ENCODE measurements at places on chromosomes 2 and 18.

GRCh38 chr2:127637725-127638252 is 8.2 kb upstream of the GPR17 start:
- DNase-seq, result peak; percentile 80

- peak; percentile 2 for DNase-seq
Measured at GRCh38 chr2:48278590-48278989, 251.4 kb upstream of the STON1 start.

GRCh38 chr18:3332376-3332775 is 70.4 kb downstream of the MYL12B start:
- peak; percentile 34 for DNase-seq

DNA sequence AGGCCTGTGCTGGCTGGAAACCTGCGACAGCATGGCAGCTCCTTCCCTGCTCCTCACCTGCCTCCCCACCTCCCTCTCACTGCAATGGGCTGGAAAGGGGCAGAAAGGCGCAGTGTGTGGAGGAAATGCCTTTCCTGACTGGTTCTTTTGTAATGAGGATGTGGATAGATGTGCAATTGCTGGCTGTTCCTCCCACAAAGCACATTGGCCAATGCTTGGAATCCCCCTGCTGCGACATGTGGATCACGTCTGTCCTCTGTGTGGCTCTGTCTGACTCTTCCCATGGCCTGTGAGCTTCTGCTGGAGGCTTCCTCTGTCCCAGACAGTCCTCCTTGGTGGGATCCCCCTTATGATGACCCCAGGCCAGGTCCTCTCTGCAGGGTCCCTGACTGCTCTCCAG is 172.5 kb downstream of the NCK2 start:
- DNase-seq, result no peak

- peak; percentile 45 for DNase-seq
Measured at GRCh38 chr18:28183418-28184078, 6.6 kb upstream of the CDH2 start.

DNA sequence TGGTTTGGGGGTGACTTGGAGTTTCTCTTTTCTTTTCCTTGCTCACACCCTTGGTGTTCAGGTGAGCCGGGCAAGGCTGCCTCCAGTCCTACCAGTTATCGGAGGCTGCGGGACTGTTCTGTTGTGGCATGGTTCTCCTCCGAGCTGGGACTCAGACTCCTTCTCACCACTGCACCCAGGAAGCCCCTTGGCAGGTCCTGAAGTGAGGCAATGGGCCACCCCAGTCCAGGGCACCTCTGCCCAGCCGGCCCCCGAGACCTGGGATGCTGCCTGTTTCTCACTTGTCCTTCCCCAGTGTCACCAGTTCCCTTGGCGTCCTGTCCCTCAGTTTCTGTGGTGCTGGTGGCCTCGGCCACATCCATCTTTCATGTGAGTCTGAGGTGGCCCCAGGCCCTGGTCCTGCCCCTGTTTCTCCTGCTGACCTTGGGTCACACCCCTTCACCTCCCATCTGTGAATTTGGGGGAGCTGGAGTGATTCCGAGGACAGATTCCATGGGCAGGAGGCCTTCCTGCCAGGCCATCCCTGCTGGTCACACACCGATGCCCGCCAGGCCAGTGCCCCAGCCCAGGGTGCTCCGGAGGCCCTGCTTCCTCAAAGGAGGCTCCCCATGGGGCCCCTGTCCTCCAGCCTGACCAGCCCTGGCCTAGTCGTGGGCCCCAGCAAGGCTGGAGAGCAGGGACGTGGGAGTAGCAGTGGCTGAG is 6.6 kb upstream of the KLHL30 start:
- DNase-seq, result no peak

DNA sequence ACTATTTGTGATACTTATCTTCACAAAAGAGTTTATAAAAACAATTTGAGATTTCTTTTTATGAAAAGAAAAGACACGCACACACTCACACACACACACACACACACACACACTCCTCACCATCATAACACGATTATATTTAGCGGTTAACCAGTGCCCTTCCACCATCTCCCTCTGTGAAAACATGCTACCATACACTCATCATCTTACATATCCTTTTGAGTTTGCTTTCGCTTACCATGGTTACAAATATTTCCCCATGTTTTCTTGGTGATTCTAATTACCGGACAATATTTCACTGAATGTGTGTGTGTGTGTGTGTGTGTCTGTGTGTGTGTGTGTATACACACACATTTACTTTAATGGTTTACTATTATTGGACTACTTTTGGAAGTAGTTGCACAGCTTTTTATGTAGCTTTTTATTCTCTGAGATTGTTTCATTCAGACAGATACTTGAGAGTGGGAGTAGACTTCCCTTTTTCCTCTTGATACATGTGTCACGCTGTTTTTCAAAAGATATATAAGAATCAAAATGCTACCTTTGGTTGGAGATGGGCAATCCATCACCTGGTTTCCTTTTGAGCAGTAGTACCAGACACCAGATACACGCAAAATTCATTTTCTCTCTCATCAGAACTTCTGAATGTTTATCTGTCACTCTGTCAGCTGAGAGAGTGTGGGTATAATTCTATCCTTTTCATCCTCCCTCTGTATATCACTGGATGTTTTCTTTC is 138.1 kb downstream of the SETBP1 start:
- no peak for DNase-seq

- no peak for DNase-seq
Measured at GRCh38 chr2:100615886-100616285, 53.1 kb downstream of the PDCL3 start.

DNA sequence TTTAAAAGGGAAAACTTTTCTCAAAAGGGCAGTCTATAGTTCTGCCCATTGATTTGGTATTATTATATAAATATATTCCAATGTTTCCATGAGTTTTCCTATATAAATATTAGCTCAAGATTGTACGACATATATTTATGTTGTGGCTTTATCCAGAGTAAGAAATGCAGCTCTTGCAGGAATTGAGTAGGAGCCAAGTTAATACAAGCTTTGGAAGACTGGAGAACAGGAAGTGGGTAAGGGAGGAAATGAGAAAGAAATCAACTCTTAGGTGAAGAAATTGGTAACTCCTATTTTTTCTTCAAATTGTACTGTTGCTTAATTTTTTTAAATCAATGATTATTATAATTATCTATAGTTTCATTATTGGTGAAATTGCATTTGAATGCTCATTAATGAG is 105.4 kb upstream of the FAM117B start:
- peak; percentile 58 for DNase-seq

DNA sequence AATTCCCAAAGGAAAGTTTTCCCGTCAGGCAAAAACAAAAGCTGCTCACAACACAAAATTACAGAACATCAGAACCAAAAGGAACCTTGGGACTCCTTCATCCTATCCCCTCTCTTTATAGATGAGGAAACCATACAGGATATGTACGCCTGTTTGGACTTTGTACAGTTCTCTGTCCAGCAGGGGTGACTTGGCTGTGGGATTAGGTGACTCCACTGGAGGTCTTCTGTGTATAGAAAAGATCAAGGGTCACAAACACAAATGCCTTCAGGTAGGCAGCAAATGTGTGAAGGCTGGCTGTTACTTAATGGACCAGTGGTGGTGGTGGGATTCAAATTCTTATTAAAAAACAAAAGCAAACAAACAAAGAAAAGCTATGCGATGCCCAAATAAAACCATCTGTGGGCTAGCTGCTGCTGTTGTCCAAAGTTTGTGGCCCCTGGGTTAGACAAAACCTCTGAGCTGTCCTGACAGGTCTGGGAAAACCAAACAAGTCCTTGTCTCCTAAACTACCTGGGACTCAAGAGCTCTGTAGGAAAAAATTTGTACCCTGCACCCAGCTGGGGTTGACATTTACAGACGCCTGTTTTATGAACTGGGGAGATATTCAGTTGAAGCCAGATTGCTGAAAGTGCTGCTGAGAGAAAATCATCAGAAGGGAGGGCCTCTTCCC is 1.3 kb upstream of the CEP68 start:
- no peak for DNase-seq

DNA sequence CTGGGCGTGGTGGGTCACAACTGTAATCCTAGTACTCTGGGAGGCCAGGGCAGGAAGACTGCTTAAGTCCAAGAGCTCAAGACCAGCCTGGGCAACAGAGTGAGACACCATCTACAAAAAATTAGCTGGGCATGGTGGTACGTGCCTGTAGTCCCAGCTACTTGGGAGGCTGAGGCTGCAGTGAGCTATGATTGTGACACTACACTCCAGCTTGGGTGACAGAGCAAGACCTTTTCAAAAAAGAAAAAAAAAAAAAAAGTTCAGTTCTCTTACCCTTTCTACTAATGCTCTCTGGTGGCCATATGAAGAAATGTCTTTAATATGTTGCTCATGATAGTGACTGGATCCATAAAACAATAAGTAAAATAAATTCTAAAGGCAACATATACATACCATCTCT is 14.9 kb downstream of the TYW5 start:
- DNase-seq, result peak; percentile 27

GRCh38 chr2:239274391-239275043 is 126.3 kb downstream of the HDAC4 start:
- DNase-seq, result peak; percentile 64

All from fibroblast of the aortic adventitia (primary cell).